Substantia nigra (tissue), 51 donors: ENCODE measurements at places on chromosomes 12 and 14.

GRCh38 chr14:100240668-100241032, 1.7 kb downstream of the YY1 start:
- DNase-seq: no peak

- no peak for DNase-seq
Measured at GRCh38 chr14:23409475-23409874, 1.4 kb upstream of the MYH6 start.

GRCh38 chr12:75457191-75457590, 23.4 kb upstream of the GLIPR1 start:
- DNase-seq: no peak

GRCh38 chr14:78346747-78347146, 176.6 kb downstream of the NRXN3 start:
- DNase-seq: no peak

- no peak for DNase-seq
Measured at GRCh38 chr14:69237142-69237541, 22.8 kb upstream of the GALNT16 start.

GRCh38 chr12:11545484-11546330, 103.8 kb upstream of the ETV6 start:
- no peak for DNase-seq

DNA sequence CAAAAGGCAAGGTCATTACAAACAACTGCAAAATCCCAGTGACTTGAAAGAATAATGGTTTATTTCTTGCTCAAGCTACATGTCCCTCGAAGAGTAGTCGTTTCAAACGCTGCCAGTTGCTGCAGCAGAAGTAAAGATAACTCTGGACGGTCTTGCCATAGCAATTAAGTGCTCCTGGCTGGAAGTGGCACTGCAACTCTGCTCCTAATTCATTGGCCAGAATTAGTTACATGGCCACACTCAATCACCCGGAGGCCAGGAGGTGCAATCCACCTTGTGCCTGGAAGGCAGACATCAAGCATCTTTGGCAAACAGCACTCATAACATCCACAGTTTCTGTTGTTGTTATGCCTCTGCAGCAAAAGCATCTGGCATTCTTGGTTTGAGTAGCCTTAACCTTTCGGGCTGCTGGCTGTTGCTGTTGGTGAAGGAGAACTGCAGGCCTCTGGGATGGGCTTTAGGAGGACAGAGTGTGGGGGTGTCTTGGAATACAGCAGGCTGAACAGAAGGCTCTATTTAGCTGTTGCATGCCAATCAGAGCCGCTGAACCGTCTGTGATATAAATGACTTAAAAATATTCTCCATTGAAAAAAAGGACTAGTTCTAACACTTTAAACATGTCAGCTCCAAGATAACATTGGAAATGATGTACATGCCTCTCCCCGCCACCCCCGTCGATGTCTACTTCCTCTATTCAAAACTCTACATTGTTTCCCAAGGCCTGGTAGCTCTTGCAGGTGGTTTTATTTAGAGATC, 123.5 kb upstream of the DYRK2 start:
- DNase-seq: no peak

DNA sequence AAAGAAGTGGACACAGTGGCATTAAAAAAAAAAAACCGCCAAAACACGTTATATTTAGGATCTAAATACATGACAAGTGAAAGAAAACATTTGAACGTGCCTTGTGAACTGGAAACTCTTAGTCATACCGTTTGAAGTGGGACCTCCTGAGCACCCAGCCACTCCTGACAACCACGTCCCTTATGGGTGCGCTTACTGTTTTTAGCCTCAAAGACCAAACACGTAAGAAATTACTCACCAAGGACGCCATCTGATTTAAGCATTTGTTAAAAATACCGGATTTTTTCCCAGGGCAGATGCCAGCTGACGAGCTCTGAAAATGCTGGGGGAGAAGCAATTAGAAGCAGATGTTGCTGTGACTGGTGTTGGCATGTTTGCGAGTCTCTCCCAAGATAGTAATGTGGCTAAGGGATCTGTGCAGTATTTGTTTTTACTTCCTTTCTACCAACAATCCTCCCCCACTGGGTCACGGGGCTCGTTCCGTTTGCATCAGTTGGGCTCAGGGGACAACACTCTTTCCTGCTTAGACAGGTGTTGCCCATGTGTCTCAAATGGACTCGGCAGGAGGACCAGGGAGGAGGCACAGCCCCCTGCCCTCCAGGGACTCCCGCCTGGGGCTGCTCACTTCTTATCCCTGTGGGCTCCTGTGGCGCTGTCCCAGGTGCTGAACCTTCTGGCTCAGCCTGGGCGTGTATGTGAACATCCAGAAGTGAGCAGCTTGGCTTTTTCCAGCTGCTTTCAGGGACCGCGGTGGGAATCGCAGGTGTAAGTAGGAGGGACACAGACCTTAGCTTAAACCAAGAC, 101.0 kb downstream of the BEGAIN start:
- no peak for DNase-seq

GRCh38 chr14:55780156-55780946, 200.3 kb downstream of the KTN1 start:
- no peak for DNase-seq

DNA sequence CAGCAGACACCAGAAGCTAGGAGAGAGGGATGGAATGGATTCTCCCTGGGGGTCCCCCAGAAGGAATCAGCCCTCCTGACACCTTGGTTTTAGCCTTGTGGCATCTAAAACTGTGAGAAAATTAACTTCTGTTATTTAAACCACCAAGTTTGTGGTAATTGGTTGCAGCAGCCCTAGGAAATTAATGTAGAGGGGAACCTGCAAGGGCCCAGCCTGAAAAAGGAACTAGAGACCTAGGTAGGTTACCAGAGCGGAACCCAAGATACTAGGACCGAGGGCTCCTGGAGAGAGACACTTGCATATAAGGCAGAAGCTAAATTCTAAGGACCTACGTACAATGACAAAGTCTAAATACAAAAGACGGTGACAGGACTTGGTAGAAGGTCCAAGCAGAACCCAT, 8.1 kb upstream of the DENND5B start:
- DNase-seq: no peak

GRCh38 chr12:47750229-47750798, 8.4 kb downstream of the RAPGEF3 start:
- DNase-seq: no peak

- DNase-seq: no peak
Measured at GRCh38 chr12:107602446-107602845, 83.2 kb upstream of the PWP1 start.

GRCh38 chr12:127592245-127592644, 674.7 kb upstream of the TMEM132C start:
- DNase-seq: no peak

- DNase-seq: no peak
Measured at GRCh38 chr14:20356422-20356821, 13.0 kb downstream of the PARP2 start.

- DNase-seq: no peak
Measured at GRCh38 chr12:92130999-92131398, 14.6 kb downstream of the BTG1 start.
